ENCODE measurements at places on chromosomes 1 and 21. TPM values are rescaled to one million over a fixed set of nuclear protein-coding genes. Genes with fewer than 3 reads are reported as not detected.

- no peak for DNase-seq
Measured at GRCh38 chr1:30405631-30406212, 317.7 kb downstream of the MATN1 start.

GRCh38 chr1:56877973-56878372 lies 23.4 kb downstream of the C8A start:
- DNase-seq = no peak

The TPTE gene
- 0.26 TPM for total RNA-seq

GRCh38 chr21:38683222-38683621 lies 122.5 kb upstream of the ETS2 start:
- DNase-seq = no peak

DNA sequence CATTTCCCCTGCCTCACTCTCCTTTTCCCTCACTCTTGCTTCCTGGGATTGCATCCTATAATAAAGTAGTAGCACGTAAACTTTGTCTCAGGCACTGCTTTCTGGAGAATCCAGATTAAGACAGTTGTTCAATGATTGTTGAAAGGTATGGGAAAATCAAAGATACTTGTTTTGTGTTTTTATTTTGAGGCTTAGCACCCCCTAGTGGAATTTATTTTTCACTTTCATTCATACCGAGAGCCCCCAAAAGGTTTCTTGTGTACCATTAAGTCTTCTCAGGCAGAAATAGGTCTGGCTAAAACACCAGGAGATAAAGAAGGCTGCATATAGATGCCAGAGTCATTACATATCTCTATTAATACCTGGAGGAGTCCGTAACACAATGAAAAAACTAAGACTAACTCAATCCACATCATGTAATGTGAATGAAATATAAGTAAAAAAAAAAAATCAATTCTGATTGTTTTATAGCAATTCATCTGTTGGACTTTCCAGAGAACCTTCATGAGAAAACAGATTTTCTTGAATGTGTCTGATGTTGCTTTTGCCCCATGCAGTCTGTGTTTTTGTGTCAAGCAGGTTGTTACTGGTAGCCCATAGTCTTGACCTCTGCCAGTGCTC lies 103.5 kb downstream of the RPE65 start:
- DNase-seq = no peak

- DNase-seq = peak; percentile 28
Measured at GRCh38 chr1:29062157-29062942, 61.4 kb downstream of the TMEM200B start.

- DNase-seq = no peak
Measured at GRCh38 chr1:178580876-178581275, 68.0 kb downstream of the TEX35 start.

The PLXNA2 gene
- 0.72 TPM for total RNA-seq

The OVAAL gene
- total RNA-seq = not detected

The CFAP107 gene
- total RNA-seq = not detected

The SLC37A1 gene
- 27.5 TPM for total RNA-seq

DNA sequence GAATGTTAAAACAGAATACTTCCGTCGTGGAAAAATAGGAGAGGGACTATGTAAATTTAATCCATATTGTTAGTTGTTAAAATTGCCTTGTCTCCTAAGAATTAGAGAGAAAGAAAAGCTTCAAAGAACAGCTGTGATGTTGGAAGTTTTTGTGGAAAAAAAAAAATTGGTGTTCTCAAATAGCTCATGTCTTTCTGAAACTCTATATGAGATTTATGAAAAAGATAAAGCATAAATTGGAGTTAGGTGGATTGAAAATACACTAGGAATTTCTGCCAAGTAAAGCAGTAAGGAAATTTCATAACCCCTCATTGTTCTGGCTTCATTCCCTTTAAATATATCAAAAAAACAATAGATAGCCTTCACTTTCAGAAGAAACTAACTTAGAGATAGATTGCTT lies 274.0 kb upstream of the ADAMTS5 start:
- no peak for DNase-seq

GRCh38 chr1:199551967-199552565 lies 475.4 kb upstream of the NR5A2 start:
- peak; percentile 37 for DNase-seq

- peak; percentile 49 for DNase-seq
Measured at GRCh38 chr21:34845521-34846451, 177.0 kb downstream of the CLIC6 start.

The SUSD4 gene
- 1.1 TPM for total RNA-seq

DNA sequence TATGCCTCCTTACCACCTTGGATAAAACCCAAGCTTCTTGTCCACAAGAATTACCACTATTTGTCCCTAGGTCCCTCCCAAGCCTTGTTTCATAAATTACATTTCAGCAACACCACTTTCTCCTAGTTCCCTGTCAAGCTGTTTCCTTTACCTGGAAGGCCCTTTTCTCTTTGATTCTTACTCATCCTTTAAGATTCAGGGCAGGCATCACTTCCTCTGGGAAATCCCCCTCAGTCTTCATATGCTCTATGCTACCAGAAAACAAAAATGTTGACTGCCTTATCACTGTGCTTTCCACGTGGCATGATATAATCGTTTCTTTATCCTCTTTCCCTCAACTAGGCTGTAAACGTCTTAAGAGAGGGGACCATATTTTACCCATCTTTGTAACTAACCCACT lies 102.7 kb downstream of the LYST start:
- peak; percentile 23 for DNase-seq

The CLDN19 gene
- not detected for total RNA-seq

The FTCD gene
- total RNA-seq = 0.74 TPM

The AQP10 gene
- total RNA-seq = not detected

- no peak for DNase-seq
Measured at GRCh38 chr1:87723193-87723592, 394.5 kb downstream of the LMO4 start.

DNA sequence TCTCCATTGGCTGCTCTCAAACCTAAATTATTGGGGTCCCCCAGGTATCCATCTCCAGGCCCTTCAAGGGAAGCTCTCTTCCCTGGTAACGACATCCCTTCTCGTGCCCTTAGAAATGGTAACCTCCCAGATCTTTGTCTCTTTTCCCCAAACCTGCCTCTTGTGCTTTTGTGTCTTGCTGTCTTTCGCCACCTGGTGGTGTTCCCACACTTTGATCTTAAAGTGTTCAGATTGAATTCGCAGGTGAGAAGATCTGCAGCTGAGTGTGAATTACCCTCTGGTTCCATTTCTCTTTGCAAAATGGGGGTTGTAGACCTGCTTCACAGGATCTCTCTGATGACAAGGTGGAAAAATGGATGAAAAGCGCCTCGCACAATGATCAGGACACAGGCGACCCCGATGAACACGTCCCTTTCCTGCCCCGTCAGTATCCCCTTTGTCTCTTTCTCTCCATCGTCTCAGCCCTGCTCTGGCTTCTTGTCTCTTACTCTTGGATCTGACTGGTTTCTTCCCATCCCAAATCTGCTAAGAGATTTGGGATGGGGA lies 53.1 kb downstream of the DOP1B start:
- DNase-seq = peak; percentile 34

DNA sequence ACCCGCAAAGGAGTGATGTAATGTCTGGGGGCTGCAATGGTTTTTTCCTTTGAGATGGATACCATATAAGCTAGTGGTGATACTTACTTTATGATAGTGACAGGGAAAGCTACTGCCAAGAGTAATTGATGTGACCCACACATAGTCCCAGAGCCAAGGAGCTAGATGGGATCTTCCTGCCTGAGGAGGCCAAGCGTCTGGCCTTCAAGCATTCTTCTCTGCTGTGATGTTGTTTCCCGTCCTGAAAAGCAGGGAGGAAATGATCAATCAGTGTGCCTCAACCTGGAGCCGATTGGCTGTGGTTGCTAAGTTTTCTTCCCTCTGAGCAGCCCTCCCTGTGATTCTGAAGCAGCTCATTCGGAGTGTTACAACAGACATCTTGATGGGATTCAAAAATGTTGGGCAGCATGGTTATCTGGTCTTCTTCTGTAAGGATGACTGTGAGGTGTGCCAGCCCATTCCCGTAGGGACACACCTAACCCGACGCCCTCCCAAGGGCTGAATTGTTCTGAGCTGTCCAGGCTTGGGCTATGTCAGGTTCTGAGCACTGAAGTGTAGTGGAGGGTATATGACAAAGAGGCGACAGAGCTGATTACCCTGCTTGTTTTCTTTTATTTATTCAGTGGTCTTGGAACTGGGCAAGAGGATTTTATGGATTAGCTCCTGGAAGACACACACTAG lies 56.7 kb downstream of the UCK2 start:
- DNase-seq = no peak

GRCh38 chr1:93612510-93612909 lies 69.1 kb downstream of the BCAR3 start:
- DNase-seq = no peak

- DNase-seq = peak; percentile 8
Measured at GRCh38 chr1:174114788-174115448, 44.4 kb upstream of the RABGAP1L start.

GRCh38 chr1:78143673-78144072 lies 97.9 kb downstream of the GIPC2 start:
- DNase-seq = no peak

The RASAL2 gene
- total RNA-seq = 0.02 TPM

- DNase-seq = no peak
Measured at GRCh38 chr21:31911138-31911907, 38.5 kb downstream of the HUNK start.

DNA sequence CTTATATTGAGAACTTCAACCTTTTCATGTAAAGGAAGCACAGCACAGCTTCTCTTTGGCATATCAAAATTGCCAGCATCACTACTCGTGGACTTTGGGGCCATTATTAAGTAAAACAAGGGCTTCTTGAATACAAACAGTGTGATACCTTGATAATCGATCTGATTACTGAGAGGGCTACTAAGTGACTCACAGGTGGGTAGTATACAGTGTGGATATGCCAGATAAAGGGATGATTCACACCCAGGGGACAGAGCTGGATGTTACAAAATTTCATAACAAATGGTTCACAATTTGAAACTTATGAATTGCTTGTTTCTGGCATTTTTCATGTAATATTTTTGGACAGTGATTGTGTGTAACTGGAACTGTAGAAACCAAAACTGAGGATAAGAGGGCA lies 15.4 kb downstream of the HDAC1 start:
- DNase-seq = no peak

DNA sequence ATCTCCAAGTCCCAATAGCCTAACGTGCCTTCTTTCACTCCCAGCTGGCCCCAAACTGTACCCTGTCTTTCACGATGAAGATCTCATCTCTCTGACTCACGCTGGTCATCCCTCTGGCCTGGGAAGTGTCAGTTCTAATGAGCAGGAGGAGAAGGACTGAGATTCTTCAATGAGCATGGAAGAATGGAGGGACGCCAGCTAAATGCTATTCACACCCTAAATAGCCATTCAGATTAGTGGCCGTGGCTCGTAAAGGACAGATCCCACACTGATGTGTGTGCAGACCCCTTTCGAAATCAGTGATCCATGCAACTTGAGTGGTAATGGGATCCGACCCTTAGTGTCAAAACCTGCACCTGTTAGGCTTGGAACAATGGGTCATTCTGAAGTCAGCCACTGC lies 75.9 kb upstream of the SMYD2 start:
- DNase-seq = no peak

DNA sequence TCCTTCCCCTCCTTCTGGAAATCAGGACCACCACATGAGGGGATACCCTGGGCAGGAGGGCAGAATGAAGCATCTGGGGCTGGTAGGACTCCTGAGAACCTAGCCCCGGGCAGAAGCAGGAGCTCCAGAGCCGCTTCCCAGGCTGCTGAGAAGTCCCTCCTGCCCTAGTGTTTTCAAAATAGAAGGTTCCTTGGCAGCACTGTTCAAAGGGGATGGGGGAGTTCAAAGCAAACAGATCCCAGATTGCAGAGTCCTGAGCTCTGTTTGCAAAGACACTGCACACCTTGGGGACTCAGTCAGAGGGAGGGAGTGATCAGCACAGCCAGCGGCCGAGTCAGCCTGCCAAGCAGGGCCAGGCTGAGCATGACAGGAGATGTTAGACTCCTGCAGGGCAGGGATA lies 177.8 kb downstream of the PTPRU start:
- no peak for DNase-seq

The FOXD2 gene
- total RNA-seq = 0.14 TPM

DNA sequence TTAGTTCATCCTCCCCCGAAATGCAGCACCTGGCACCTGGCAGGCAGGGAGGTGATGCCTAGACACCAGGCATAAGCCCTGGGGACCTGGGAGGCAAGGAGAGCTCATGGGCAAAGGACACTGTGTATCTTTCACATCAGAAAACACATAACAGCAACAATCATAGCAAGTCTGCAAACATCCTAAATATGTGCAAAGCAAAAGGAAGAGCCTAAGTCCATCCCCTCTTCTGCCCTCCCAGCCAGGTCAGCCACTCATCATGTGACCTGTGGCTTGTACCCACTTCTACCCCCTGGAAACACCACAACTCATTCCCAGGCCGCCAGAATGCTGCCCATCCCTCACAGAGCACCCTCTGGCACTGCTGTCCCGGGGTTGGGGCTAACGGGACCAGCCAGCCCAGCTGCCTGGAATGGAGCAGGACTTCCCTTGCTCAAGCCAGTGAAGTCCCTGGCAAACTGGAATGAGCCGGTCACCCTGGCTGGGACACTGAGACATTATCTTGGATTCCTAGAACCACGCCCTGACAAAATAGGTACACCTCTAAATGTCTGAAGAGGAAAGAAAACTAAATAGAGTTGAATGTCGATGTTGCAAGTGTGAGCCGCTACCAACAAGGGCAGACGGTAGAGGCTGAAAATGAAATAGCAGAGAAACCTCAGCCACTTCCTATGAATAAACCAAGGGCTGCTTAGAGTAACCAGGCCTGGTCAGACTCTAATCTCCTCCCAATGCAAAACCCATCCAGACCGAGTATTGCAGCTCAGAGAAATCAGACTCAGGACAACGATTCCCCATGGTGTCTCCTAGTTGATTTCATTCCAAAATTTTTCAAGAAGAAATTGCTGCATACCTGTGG lies 29.4 kb downstream of the TMPRSS2 start:
- DNase-seq = no peak
